ENCODE measurements at places on chromosomes 3 and 15.

DNA sequence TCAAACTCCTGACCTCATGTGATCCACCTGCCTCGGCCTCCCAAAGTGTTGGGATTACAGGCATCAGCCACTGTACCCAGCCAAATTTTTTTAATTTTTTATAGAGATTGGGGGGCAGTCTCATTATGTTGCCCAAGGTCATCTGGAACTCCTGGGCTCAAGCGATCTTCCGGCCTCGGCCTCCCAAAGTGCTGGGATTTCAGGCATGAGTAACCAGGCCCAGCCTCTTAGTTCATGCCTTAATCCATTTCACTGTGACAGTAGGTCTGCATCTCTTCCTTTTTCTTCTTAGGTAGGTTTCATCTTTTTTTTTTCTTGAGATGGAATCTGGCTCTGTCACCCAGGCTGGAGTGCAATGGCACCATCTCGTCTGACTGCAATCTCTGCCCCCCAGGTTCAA, 37.3 kb upstream of the PPP4R2 start:
- DNase-seq: no peak

GRCh38 chr3:69879051-69879450, 120.5 kb upstream of the SAMMSON start:
- DNase-seq: no peak

GRCh38 chr3:16482770-16483531, 30.5 kb downstream of the RFTN1 start:
- DNase-seq: no peak

DNA sequence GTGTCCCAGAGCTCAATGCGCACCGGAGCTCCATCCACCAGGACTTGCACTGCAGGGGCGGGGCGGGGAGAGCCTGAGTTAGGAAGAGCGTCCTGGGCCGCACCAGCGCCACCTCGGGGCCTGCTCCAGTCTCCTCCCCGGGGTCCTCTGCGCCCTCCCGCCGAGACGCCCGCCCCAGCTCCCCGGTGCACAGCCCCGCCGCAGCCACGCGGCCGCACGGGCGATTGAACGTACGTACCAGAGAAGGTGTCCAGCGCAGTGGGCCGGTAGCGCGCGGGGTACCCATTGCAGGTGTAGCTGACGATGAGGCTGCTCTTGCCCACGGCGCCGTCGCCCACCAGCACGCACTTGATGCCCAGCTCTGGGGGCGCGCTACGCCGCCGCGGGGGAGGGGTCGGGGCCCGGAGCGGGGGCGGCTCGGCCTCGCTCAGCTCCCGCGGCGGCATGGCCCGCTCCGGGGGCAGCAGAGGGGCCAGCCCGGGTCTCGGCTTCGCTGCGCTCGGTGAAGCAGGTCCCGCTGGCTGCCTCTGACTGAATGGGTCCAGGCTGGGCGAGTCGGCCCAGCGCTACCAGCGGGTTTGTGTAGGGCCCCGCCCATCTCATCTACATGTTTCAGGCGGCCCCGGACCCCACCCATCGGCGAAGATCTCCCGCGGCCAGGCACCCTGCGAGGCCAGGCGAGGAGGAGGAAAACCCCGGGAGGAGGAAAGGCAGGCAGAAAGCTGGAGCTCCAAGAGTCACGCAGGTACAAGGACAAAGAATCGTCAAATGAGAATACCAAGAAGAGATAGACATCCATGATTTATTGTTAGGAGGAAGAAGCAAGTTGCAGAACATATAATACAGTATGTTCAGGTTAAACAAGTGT, at the start of gene RHOV:
RHOV (minus strand) TSS at position 541 of the 868 bp plus-strand sequence; CDS start at position 446, 95 bp downstream.
- peak; percentile 62 for DNase-seq

DNA sequence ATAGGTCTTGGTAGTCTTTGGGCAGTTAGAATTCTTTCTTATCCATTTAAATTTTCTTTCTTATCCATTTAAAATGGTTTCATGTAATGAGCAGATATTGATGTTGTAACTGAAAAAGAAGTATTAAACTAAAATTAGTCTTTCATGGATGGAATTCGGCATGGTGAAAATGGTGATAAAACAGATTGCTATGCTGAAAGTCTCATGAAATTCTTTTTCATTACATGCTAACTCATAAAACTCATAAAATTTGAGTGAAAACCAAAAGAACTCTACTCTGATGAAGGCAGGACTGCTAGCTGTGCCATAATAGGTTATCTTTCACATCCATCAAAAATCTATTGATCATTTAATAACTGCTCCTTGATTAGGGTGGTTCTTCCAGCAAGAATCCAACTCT, 3.9 kb upstream of the CD96 start:
- DNase-seq: no peak

- DNase-seq: peak; percentile 70
Measured at GRCh38 chr3:170037463-170038433, at the start of gene GPR160. GPR160 (plus strand) TSS chr3:170037995; CDS start chr3:170083973, 45,978 bp downstream.

GRCh38 chr3:174100744-174101143, 703.2 kb downstream of the NLGN1 start:
- no peak for DNase-seq

DNA sequence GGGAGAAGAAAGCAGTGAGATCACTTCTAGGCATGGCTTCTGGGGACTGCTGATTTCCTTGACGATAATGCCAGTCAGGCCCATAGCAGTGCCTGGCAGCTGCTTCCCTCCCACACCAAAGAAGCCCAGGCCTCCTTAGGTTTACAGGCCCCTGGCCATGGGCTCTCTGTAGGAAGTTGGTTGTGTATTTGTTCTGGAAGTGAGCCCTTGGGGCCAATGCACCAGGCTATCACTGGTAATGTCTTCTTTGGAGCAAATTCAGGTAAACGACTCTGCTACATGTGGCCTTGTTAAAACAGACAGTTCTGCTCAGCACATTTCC, 89.3 kb downstream of the CCNL1 start:
- DNase-seq: no peak

DNA sequence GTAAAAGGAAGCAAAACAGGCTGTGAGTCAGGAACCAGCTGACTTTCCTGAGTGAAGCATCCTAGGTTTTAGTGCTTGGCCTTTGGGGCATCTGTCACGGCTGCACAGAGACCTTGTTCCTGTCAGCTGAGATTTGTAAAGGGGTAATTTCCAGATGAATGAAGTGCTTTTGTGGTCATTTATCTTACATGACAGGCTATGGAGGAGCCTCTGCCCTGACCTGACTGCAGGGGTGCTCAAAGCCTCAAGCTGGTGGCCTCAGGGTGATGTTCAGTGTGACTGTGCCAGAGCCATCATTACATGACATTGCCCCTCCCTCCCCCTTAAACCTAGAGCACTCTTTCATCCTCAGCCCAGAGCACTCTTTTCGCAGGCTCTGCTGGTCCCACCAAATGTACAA, 132.5 kb downstream of the ARNT2 start:
- no peak for DNase-seq

- no peak for DNase-seq
Measured at GRCh38 chr3:39843440-39843839, 34.0 kb downstream of the MYRIP start.

DNA sequence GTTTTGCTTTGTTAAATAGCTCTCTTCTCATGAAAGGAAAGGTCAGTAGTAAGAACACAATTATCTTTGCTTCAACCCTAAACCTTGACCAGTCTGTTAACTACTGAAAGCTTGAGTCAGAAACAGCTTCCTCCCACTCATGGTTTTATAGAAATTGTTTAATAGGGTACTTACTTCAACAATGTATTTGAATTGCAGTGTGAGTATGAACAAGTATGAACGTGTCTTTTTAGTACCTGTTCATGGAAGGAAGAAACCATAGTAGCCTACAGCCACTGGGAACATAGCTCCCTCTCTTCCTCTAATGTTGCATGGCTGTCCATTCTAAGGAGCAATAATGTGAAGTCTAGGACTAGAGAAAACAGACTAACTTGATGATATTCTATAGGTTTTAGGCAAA, 311.0 kb downstream of the MCTP2 start:
- DNase-seq: no peak

DNA sequence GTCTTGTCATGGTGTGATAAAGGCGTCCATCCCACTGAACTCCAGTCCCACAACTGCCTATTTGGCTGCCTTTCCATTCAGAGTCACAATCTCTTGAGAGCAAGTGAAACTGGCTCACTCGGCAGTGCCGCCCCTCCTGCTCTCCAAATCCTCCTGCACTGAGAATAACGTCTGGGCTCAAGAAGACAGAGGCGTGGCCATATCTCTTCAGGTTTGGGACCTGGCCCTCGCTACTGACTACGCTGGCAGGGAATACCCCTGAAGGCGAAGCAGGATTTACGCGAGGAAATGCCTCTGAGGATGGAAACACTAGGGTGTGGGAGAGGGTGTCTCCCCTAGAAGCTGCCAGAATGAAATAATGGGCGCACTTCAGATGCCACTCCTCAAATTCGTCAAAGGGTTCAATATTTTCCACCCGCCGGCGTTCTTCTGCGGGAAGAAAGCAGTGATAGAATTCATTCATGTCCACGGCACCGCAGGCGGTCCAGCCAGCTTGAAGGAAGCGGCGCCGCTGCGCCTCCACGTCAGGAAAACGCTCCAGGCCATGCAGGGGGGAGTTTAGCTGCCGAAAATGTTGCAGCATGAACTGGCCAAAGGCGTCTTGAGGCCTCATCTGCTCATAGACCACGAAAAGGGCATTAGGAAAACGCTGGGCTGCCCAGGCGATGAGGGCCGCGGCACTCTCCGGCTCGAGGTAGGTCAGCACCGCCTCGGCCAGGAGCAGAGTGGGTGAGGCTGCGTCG, 985 bp downstream of the LCMT2 start:
- DNase-seq: no peak

DNA sequence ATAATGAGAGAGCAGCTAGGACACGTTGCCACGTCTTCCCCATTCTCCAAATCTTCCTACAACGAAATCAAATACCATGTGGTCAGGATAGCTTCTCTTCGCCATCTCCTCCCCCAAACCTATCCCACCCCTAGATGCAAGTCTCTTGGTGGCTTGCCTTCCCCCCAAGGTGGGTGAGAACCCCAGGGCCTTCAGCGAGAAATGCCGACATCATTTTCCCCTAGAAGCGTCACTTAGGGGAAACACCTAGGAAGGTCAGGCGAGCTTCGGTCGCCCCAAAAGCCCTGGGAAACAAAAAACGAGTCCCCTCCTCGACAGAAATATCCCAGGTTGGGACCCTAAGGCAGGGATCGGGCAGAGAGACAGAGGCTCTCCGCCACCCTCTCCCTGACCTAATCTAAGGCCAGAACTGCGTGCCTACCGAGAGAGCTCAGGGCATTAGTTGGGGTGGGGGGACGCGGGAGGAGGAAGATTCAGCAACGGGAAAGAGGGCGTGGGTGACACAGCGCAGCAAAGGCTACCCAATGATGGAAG, 502 bp downstream of the DPH3 start:
- peak; percentile 14 for DNase-seq

- no peak for DNase-seq
Measured at GRCh38 chr3:44722103-44722401, 7.4 kb upstream of the ZNF501 start.

- DNase-seq: peak; percentile 83
Measured at GRCh38 chr3:129650256-129650872, 43.9 kb upstream of the PLXND1 start.

- DNase-seq: no peak
Measured at GRCh38 chr3:42446111-42447050, 36.0 kb upstream of the LYZL4 start.

GRCh38 chr15:101280007-101280406, 2.7 kb upstream of the SELENOS start:
- no peak for DNase-seq

DNA sequence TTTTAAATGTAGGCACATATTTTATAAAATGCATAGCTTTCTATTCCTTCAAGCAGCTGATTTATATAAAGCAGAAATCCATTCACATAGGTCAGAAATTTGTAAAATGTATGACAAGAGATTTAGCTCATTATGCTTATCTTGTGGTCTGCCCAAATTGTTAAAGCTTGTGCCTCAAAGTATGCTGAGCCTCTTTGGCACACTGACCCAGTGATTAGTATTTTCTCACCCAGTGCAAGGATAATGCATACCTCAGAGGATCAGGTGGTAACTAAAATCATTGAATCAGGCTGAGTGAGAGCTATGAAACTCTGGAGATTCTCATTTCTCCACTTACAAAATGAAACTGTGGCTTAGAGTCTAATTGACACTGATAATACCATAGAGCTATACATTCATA, 533.3 kb downstream of the FGF12 start:
- DNase-seq: no peak

- DNase-seq: no peak
Measured at GRCh38 chr3:127045435-127046045, 62.6 kb downstream of the PLXNA1 start.

DNA sequence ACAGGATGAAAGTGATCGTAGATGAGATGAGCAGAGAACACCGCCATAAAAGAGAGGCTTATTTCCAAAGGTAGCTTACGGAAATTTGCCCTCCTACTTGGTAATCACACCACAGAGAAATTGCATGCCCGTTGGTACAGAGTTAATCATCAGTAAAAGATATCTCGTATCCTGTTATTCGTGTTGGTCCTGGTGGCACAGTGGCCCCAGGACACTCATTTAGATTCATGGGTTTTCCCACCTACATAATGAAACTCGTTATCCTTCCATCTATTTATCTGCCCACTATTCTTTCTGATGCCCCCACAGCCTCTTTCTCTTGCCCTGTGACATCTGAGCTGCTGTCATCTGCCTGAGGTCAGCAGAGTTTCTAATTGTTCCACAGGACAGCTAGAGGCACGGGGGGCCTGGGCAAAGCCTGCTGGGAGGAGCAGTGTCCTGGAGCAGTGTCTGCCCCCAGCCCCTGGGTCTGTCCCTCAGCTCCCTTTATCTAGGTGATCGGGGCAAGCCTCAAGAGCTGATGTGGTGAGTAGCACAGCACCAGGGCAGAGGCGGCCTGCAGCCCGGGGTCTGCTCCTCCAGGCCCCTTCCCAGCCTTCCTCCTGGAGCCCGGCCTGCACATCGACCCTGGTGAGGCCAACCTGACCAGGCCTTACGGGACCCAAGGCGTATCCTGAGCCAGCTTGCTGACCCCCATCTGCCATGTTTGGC, 42.2 kb downstream of the PXYLP1 start:
- no peak for DNase-seq

GRCh38 chr3:13528217-13528867, 20.6 kb upstream of the FBLN2 start:
- peak; percentile 17 for DNase-seq

- no peak for DNase-seq
Measured at GRCh38 chr3:100151024-100151707, 36.9 kb upstream of the FILIP1L start.

DNA sequence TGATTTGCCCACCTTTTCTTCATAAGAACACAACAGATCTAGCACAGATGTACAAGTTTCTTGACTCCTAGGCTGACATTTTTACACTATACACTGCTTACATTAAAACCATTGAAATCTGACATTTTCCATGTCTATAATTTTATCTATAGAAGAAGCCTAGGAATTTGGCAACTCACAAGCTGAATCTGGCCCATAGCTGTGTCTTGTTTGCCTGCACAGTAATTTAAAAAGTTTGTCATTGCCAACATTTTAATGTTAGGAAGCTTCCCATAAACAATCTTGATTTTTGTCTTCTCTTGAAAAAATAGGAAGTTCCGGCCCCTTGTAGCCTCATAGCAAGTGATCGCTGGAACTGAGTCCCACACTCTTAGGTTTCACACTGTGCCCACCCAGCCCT, 394.6 kb upstream of the AZI2 start:
- DNase-seq: no peak

DNA sequence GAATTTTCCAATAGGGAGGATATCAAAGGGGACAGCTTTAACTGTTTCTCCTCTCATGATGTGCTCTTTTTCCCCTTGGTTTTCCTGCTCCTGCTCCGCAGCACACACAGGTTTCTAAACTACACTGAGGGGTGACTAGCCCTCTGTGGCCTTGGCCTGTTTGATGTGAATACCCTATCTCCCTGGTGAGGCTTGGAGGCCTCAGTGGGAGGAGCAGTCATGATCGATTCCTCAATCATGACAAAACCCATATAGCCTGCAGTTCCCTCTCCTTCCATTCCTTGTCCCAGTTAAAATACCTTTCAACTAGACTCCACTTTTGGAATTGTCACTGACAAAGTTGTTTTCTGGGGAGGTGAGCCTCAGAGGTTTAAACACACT, 24.0 kb upstream of the USP3 start:
- DNase-seq: no peak
